ENCODE measurements at places on chromosomes 7 and 10.

DNA sequence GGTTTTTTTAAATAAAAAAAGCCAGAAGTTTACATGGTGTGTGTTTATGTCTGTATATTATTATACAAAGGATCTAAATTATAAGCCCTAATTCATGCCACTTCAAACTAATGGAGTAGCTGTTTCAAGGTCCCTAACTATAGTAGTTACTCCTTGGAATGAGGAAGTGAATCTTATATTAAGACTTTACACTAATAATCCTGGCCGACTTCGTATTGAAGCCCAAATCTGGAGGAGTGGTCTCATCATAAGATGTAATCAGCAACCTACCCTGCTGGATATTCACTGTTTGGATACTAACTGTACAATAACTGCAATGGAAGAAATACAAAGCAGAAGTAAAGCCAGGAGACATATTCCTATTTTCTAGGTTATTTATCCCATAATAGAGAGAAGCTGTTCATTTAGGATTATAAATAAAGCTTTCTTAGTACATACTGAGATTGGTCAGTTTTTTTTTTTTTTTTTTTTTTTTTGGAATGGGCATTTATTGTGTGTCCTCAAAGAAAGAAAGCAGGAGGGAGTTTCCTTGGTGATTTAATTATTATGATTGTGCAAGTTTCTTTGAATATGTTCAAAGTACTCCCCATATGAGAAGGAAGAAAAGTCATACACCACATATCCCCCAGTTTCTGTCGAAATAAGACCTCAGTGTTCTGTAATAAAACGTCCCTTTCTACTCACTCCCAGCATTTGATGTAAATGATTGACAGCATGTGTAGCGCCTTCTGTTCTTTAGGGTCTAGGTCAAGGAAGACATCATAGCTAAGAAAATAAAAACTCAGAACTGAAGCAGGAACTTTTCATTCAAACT is 397.8 kb downstream of the EXOC4 start:
- no peak for DNase-seq

DNA sequence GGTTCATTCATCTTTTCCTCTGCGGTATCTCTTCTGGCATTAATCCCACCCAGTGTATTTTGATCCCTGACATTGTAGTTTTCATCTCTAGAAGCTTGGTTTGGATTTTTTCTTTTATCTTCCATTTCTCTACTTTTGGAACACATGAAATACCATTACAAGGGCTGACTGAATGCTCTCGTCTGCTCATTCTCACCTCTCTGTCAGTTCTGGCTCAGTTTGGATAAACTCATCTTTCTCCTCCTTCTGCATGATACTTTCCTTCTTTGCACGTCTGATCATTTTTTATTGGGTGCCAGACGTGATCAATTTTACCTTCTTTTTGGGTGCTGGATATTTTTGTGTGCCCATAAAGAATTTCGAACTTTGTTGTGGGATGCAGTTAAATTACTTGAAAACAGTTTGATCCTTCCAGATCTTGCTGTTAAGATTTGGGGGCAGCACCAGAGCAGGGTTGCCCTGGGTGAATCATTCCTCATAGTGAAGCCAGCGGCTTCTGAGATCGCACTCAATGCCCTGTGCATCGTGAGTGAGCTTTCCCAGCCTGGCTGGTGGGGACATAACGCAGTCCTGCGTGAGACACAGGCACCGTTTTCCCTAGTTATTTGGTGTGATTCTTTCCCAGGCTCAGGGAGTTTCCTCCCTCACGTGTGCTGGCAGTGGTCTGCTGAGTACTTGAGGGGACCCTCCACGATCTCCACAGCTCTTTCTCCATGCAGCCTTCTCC is 53.8 kb downstream of the LHPP start:
- DNase-seq = no peak

- no peak for DNase-seq
Observed at GRCh38 chr10:129864601-129865126, 99.4 kb downstream of the EBF3 start.

DNA sequence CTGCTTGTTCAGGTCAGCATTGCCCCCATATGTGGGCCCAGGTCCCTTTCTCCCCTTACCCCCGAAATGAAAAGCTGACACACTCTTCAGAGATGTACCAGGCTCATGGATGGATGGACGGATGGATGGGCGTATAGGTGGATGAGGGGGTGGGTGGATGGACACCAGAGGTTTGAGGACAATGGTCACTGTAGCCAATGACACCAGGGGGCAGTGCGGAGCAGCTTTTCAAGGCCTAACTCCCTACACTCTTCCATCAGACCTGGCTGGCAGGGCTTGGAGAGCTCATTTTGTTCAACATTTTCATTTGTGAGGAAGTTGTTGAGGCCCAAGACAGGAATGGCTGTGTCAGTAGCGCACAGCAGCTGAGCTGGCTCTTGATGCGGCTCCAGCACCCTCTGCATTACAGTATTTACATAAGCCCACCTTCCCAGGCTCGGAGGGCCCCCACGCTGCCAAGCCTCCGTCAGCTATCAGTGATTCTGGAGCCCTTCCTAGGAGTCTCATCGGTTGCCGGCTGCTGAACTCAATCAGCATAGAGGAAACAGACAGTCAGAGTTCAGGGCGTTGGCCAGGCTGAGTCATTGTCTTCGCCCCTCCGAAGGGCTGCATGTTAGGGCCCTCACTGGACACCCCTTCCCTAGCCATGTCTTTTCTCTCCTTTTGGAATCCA is 11.6 kb upstream of the FFAR4 start:
- DNase-seq = peak; percentile 47

DNA sequence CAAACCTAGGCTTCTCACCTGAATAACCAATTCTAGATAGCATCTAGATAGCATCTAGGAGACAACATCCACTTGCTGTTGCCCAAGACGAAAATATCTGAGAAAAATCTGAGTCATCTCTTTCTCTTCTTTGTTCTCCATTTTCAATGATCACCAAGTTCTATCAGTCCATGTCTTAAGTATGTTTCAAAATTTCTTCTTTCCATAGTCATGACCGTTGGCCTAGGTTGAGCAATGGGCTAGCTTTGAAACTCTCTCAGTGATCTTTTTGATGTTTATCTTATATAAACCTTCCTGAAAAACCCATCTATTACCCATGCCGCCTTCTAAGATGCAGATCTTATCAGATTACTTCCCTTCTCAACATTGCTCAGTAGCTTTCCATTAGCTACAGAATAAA is 23.4 kb upstream of the CASD1 start:
- no peak for DNase-seq

DNA sequence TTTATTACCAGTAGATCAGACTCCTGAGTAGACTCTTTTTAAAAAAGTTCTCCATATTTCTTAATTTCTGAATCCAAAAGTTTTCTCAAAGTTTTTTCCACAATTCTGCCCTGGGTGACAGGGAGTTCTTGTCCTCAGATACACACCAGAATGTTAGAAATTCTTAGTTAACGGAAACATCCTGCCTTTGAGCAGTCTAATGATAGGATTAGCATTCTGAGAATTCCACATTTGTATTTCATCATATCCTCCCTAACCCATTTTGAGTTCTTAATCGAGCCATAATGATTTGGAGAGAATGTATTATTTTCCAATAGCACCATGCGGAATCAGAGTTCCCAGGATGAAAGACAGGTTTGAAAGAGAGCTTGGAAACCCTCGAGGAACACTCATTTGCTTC is 28.9 kb upstream of the MRPS33 start:
- no peak for DNase-seq

- DNase-seq = no peak
Observed at GRCh38 chr10:20745556-20746375, 151.3 kb downstream of the NEBL start.

DNA sequence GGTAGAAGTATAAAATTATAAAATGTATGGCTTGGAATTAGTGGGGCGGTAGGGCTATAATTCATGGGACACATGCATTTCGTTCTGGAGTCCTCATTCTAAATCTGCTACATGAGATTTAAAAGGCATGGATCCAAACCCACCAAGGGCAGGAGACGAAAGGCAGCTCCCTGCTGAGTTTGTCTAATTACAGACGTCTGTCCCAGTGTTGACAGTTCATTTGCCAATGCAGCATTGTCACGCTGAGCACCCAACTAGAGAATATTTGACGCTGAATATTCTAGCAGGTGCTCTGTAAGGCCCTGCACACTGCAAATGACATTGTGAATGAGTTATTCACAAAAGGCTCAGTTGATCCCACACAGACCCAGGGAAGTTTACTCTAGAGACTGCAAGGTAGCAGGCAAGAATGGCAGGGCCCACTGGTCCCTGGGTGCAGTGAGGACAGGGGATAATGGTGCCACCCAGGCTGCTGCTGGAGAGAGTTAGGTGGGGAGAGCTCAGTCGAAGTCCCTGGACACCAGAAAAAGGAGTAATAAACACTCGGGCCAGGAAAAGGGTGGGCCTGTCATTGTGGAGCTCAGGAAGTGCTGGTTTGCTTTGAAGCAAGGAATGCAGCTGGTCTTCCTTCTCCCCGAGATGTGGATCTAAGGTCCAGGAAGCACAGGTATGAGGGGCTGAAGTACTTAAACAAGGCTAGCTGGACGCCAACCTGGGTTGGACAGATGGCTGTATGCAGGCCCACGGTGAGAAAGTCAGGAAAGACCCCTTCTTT is 75.0 kb upstream of the JCAD start:
- no peak for DNase-seq

GRCh38 chr7:117659531-117660011 is 179.7 kb downstream of the CFTR start:
- DNase-seq = no peak

- no peak for DNase-seq
Observed at GRCh38 chr7:146960773-146961391, 844.3 kb downstream of the CNTNAP2 start.

DNA sequence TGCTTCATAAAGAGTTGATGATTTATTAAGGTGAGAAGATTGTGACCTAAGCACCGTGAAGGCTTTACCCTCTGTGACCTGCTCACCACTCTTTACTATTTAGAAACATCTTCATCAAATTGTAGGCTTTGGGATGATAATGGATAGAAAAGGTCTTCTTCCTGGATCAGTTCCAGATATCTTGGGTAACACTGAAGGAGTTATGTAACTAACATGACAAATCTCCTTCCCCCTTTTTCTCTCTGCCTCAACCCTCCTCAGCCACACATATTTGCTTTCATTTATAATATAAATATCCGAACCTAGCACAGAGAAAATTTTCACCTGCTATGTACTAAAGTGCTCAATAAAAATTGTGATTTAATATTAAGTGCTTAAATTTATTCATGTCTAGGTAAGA is 151.5 kb downstream of the FRMD4A start:
- DNase-seq = no peak

- no peak for DNase-seq
Observed at GRCh38 chr10:128151031-128151430, 24.8 kb upstream of the MKI67 start.

DNA sequence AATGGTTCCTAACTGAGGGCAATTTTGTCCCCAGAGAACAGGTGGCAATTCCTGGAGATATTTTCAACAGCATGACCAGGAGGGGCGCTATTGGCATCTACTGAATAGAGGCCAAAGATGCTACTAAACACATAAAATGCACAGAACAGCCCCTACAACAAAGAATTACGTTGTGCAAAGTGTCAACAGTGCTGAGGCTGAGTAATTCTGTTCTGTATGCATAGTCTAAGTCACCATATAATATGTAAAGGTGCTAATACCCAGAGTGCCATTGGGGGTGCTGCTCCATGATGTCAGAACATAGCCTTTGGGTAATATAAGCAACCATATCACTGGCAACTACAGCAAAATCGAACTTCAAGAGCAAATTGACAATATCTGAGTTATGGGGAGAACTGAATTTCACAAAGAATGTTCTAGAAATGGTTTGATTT is 213.3 kb upstream of the PHYHIPL start:
- DNase-seq = no peak

DNA sequence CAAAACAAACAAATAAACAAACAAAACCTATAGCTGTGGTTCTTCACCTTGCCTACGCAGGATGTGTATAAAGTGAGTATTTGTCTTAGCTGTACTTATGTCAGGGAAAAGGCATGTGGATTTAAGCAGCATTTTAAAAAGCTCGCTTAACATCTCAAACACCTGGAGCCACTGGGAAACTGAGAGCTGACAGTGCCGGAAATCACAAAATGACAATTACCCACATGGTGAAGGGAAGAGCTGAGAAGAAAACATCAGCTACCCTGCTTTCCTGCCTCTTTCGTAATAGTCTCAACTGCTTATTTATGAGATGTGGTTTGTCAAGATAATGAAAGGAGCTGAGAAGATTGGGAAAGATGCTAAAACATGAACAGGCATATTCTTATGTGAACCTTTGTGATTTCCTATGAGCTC is 31.1 kb upstream of the MSMB start:
- no peak for DNase-seq

DNA sequence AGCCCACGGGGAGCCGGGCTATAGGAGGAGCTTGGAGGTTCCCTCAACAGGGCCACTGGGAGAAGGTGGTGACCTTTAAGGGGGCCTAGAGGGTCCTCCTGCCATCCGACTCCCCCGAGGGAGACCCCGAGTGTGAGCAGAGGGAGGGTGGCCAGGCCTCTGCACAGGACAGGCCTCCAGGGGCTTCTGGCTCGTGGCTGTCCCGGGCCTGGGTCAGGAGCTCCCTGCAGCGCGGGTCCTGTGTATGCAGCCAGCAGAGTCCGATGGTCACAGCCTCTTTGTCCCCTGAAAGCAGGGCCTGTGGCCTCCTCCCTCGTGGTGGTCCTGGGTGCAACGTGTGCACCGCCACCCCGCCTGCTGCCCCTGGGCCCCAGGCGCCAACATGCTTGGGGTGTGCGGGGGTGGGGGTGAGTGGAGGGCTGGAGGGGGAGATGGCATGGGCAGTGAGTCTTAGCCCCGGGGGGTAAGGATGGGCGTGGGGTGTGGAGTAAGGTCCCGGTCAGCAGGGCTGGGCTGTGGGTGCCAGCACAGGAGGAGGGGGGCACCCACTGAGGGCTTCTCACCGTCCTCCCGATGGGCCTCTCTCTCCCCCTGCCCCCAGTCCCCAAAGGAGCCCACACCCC is 27.1 kb downstream of the UNCX start:
- DNase-seq = no peak

DNA sequence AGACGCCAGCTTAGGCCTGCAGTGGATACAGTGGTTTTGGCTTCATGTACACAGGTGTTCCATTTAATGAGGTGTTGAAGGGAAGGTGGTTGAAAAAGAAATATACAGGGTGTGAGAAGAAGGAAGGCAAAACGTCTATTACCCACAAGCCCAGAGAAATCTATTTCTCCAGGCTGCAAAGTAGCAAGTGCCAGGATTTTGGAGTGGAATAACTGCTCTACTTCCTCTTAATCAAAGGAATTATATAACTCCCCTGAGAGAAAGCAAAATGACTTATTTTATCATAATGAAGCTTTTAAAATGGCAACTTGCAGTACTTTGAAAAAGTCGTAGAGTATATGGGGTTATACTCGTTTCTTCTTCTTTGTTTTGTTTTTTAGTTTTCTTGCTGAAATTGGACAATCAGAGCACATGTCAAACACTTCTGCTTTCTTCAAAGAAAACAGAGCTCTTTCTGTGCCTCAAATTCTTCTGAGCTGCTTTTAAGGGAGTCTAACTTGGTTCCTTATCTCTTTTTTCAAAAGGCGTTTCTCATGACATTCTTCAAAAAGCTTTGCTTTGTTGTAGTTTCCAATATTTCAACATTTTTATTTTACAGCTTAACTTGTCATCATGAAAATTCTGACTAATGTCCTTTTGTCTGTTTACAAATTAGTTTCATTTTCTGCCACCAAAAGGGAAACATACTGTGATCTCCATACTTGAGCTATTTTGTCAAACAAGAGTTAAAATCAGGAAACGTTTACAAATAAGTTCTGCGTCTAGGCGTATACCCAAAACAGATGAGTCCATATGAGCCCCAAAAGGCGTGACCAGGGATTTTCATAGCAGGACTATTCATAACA is 289.7 kb downstream of the FRMD4A start:
- DNase-seq = no peak

All from HCT116 (cell line).